Uterus (tissue), 4 donors: ENCODE measurements at places on chromosomes 12 and 14. TPM values are rescaled to one million over a fixed set of nuclear protein-coding genes. Genes with fewer than 3 reads are reported as not detected.

GRCh38 chr12:46492471-46493085 is 120.0 kb upstream of the SLC38A2 start:
- no peaks in the 10 kb centered on the region for H3K27me3 ChIP-seq
- H3K4me1 ChIP-seq: no peaks in the 10 kb centered on the region
- H3K36me3 ChIP-seq: no peaks in the 10 kb centered on the region
- no peak for DNase-seq

- H3K4me3 ChIP-seq: no peak overlapping the region
- no peaks in the 10 kb centered on the region for H3K36me3 ChIP-seq
- no peaks in the 10 kb centered on the region for H3K27me3 ChIP-seq
- H3K4me1 ChIP-seq: no peaks in the 10 kb centered on the region
- H3K27ac ChIP-seq: no peak overlapping the region
Observed at GRCh38 chr12:123822804-123823203, 60.7 kb downstream of the DNAH10 start.

Gene MYH6
- not detected for total RNA-seq

Gene PLXNC1
- total RNA-seq: 11.6 TPM

DNA sequence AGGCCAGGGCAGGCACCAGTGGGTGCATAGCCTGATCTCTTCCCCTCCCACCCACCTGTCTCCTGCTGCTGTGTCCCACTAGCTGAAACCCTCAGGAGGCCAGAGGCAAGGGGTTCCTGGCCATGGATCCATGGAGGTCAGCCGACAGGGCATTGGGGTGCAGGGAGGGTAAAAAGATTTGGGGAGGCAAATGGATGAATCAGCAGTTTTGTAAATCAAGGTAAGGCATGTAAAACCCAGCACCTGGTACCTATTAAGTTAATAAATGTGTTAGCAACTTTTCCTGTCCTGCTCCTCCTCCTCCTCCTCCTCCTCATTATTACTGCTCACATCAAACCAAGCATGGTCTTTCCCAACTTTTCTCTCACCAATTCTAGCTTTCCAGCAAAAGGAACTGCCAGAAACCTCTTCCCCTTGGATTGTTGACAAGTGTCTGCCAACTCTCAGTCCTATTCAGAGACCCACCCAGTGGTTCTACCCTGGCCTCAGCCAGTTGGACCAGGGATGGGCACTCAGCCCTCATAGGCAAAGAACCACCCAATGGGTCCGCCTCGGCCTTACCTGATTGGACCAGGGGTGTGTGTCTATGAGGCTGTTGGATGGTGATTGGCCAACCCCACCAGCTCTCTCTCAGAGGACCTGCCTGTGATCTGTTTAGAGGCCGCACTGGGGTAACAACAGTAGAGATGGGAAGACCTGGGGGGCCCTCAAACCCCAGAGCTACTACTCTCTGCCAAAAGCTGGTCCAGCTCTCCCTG is 155.7 kb upstream of the GSC start:
- H3K4me1 ChIP-seq: no peaks in the 10 kb centered on the region
- H3K27ac ChIP-seq: no peak overlapping the region
- H3K27me3 ChIP-seq: no peaks in the 10 kb centered on the region
- no peak overlapping the region for H3K4me3 ChIP-seq
- no peak for DNase-seq
- no peaks in the 10 kb centered on the region for H3K36me3 ChIP-seq
